ENCODE measurements at places on chromosomes 7 and 10.

DNA sequence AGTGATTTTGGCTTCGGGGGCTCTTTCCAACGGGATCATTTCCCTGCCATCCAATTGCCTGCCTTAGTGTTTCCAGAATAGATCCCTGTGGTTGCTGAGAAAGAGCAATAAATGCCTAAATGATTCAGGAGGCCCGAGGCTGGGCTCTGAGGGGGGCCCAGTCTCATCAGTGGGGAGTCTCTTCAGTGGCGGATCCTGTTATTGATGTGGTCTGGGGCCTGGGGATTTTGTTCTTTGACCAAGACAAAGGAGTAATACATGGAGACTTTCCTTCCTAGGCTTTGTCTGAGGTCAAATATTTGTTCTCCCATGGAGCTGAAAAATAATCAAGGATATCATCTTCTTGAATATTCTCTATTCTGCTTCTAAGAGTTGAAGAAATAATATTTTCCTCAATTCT, 40.8 kb downstream of the TAS2R41 start:
- no peak for DNase-seq

GRCh38 chr10:24969841-24970281, 17.5 kb upstream of the PRTFDC1 start:
- no peak for DNase-seq

DNA sequence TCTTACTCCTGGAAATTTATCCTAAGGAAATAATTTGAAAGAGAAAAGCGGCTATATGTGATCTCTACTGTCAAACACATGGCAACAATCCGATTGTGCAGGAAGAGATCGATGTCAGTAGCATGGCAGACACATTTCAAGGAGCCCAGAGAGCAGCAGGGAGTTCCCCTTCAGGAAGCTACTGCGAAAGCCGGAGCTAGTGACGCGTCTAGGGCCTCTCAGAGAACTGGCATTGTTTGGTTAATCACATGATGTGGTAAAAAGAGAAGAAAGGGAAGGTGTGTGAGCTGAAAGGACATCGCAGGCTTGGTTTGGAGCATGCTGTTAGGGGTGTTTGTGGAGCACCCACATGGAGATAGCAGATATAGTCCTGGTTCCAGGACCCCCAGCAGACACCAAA, 74.9 kb downstream of the BEND7 start:
- DNase-seq, result no peak

DNA sequence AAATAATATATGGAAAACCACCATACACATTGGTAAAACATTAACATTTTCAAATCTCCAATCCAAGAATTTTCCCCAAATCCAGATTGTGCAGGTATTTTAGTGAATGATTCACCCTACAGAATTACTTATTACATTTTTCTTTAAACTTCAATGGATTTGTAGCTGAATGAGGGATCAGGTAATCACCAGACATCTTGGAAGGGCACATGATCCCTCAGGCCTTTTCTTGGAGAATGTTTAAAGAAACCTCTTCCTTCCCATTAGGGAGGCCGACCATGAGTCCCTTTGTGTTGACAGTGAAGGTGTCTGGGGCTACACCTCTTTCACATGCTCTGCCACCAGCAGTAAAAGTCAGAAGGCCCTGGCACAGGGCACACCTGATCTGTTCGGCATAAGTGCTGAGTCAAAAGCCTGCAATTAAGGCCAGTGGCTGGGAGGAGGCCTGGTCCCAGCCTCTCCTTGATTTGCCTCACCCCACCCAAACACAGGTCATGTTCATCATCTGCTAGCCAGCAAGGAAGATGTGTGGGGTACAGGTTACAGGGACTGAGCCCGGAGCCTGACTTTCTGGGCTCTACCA, 207.7 kb downstream of the SNX10 start:
- no peak for DNase-seq

- DNase-seq, result no peak
These were observed 11.0 kb downstream of the TBATA start for GRCh38 chr10:70773965-70774809.

- DNase-seq, result no peak
These were observed 343.7 kb upstream of the AOAH start for GRCh38 chr7:37068038-37068437.

GRCh38 chr10:12195281-12195602, 449 bp downstream of the NUDT5 start:
- no peak for DNase-seq

- DNase-seq, result no peak
These were observed 2.0 kb downstream of the WDR91 start for GRCh38 chr7:135209225-135209834.

DNA sequence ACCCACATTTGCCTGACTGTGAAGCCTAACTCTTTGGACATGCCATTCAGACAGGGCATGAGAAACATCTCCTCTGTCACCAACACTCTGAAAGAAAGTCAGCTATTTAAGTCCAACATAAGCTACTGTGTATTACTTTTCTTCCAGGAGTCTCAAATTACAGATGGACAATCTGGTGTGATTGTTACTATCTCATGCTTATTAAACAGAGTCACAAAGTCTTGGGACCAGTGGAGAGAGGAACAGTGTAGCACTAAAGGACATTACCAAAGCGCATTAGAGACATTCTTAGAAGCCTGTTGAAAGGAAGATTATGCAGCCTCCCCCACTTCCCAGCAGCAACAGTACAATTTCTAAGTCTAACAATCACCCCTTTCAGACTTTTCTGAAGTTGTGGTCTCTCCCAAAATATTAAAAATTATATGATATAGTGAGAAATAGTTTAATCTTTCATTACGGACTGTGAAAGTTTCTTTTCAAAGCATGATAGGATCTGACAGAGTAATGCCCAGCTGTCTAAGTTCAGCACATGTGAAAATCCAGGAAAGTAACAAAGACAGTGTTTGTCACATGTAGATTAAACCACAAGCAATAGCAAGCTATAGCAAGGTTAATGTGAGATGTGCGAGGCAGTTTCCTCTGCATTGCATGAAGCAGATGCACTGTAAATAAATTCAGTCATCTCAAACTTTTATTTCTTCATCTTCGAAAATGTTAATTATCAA, 280.9 kb upstream of the FZD8 start:
- DNase-seq, result no peak

DNA sequence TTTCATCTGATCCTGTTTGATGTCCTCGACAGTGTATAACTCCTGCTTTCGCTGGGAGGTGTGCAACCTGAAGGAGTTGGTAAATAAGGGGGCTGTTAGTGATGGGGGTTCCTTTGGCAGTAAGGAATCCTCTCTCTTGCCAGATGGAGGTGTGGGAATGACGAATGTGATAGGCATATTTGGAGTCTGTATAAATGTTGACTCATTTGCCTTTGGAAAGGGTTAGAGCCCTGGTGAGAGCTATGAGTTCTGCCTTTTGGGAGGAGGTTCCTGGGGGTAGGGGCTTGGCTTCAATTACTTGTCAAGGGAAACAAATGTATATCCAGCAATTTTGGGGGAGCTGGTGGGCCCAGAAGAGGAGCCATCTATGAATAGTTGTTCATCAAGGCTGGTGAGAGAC, 11.4 kb upstream of the CHST3 start:
- DNase-seq, result no peak

DNA sequence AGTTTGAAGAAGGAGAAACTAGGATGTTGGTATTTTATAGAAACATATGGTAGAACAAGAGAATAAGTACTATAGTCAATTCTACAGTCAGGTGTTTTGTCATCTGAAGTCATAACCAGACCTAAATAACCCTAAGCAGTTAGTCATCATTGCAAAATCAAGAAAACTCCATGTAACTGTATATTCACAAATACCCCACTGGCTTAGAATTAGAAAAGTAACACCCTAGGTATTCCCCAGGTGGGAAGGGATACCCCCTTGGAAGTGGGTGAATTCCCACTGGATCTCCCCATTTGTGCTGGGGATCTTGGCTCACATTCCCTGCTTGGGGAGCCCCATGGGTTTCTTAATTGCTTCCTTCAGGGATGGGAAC, 45.9 kb upstream of the ITGB8 start:
- DNase-seq, result no peak

GRCh38 chr10:15196021-15196834, 27.7 kb upstream of the NMT2 start:
- DNase-seq, result no peak

DNA sequence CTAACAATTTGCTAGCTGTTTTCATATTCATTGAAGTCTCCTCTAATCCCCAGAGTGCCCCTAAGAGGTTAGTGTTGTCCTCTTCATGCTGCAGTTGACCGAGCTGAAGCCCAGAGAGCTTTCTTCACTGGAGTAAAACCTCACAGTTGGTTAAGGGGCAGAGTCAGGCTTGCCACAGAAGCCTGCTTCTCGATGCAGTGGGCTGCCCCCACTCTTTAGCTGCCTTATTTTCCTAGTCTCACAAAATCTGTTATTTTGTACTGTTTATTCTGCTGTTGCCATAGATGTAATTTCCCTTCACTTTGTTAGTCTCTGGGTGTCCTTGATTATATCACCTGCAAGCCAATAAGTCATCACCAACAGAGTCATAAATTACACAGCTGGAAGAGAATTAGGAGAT, 56.3 kb upstream of the ZPBP start:
- no peak for DNase-seq

DNA sequence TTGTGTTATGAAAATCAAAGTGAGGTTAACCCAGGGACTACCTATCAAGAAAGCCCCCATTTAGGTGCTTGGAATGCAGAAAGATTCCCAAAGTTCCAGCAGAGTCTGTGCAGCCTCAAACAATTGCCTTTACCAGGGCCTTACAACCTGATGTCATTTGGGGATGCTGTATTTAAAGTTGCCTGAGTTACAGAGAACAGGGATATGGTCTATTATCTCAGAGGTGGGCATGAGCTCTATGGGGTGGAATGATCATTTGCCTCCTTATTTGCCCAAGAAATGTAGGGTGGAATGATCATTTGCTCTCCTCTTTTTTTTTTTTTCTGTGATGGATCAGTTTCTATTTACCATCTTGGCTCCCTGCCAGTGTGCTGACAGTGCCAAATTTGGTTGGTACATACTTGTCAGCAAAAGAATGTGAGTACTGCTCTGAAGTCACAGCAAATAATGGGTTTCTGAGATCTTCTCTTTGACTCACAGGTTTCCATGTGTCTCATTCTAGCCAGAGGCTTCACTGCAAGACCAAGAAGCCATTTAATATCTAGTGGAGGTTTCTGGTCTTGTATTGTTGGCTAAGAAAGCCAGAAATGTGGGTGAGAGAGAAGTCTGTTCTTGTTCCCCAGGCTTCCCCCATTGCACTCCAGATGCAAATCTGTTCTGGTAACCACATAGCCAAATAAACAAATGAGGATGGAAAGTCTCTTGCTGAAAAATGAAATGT, 45.5 kb upstream of the ZNRF2 start:
- no peak for DNase-seq

- no peak for DNase-seq
These were observed 977 bp downstream of the CALU start for GRCh38 chr7:128739990-128740682.

- no peak for DNase-seq
These were observed 1.1 kb upstream of the SMIM30 start for GRCh38 chr7:113119429-113119828.

DNA sequence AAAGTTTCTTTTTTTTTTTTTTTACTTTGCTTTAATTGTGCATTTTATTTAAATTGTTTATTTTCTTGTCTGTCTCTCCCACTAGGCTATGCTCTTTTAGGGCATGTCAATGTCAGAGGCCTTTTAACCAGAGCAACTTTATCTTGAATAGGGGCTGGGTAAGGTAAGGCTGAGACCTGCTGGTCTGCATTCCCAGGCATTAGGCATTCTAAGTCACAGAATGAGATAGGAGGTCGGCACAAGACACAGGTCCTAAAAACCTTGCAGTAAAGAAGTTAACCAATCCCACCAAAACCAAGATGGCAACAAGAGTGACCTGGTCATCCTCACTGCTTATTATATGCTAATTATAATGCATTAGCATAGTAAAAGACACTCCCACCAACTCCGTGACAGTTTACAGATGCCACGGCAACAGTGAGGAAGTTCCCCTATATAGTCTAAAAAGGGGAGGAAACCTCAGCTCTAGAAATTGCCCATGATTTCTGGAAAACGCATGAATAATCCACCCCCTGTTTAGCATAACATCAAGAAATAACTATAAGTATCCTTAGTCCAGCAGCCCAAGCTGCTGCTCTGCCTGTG, 47.0 kb upstream of the FRMD4A start:
- no peak for DNase-seq

DNA sequence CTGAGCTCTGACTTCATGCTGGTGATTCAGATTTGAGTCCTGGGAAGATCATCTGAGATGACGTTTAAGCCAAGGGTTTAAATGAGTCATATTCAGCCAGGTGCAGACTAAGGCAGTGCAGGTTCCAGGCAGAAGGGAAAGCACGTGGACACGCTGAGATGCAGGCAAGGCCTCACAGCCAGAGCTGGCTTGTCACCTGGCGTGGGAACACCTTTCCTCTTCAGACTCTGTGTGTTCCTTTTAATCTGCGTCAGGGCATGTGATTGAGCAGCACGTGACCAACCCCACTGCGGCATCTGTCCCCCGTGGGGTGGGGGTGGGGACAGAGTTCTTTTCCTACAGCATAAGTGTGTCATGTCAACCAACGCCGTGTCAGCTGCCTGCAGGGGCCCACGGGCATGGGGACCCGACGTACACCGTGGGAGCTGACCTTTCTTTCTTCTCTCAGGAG, 10.7 kb upstream of the IDI2 start:
- no peak for DNase-seq

DNA sequence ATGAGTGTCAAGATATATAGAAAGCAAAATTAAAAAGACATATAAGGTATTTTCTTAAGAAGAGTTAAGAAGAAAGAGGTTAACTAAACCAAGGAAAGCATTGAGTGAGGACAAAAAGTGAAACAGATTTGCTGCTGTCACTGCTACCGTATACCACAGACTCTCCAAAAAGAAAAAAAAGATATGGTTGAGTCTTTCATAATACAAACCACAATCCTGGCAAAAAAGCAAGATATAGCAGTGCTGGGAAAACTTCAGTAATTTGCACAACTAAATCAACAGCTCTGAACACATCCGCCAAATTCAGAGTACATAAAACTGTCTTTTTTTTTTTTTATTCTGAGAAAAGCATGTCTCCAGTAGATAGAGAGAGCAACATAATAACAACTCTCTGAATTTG, 114.7 kb downstream of the ETV1 start:
- no peak for DNase-seq

DNA sequence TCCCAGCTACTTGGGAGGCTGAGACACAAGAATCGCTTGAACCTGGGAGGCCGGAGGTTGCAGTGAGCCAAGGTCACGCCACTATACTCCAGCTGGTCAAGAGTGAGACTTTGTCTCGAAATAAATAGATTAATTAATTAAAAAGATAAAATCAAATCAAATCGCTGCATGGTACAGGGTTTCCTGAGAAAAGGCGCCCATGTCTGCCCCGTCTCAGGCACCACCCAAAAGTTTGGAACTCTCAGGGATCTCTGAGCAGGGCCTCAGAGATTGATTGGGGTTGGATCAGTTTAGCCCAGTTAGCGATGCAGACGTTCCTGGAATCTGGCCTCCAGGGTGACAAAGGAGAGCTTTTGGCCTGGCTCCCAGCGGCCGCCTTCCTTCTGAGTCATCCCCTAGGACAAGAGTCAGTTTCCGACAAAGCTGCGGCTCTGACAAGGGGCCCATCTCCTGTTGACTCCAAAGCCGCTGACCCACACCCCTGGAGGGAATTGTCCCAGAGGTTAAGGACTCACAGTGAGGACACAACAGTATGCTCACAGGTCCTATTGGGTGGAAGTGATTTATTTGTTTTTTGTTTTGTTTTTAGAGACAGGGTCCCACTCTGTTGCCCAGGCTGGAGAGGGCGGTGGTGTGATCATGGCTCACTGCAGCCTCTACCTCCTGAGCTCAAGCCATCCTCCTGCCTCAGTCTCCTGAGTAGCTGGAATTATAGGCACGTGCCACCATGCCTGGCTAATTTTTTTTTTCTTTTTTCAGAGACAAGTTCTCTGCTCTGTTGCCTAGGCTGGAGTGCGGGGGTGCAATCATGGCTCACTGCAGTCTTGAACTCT, 6.8 kb downstream of the ORAI2 start:
- no peak for DNase-seq

- DNase-seq, result no peak
These were observed 28.2 kb downstream of the MTERF1 start for GRCh38 chr7:91852263-91852741.

Measured in stimulated activated CD4-positive, alpha-beta T cell treated with anti-CD3 and anti-CD28 coated beads, Interleukin-2, amount 100 ng/mL, for 24 hours (primary cell).